ENCODE measurements at places on chromosomes 7 and 10.

- no peak for DNase-seq
Observed at GRCh38 chr7:141014125-141014523, 628 bp downstream of the MRPS33 start.

GRCh38 chr7:159012353-159013069 lies 132.2 kb downstream of the VIPR2 start:
- DNase-seq, result no peak

DNA sequence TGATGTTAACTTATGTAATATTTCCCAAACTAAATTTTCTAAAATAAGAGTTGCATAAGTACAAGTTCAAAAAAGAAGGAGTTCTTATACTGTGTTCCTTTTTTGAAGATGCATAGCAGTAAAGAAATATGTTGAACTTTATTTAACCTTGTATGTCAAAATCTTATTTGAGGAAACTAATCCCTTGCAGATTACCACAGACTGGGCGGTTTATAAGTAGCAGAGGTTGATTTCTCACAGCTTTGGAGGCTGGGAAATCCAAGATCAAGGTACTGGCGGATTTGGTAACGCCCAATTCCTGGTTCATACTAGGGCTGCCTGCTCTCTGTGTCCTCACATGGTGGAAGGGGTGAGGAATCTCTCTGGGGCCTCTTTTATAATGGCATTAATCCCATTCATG lies 68.5 kb downstream of the GNAT3 start:
- DNase-seq, result no peak

DNA sequence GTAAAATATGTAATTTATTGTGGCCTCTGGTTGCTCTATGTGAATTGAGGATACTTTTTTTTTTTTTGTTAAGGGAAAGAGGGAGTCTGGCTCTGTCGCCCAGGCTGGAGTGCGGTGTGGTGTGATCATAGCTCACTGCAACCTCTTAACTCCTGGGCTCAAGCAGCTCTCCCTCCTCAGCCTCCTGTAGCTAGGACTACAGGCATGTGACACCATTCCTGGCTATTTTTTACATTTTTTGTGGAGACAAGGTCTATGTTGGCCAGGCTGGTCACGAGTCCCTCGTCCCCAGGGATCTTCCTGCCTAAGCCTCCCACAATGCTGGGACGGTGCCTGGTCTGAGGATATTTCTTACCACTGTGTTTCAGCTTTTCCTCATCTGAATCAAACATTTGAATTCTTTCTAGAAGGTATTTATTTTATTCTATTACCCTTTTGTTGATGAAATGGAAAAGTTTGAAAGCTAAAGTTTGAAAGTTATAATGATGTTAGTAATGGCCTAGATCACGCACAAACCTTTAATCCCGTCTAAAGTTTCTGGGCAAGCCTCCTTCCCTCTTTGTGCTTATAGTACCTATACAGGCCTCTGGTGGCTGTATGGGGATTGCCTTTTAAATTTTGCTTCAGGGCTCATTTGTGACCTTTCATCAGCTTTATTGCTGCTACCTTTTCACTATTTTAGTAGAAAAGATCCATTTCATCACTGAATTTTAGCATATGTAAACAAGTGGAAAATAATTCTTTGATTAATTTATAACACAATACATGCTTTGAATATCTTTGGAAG lies 2.0 kb downstream of the IFRD1 start:
- DNase-seq, result peak; percentile 56

DNA sequence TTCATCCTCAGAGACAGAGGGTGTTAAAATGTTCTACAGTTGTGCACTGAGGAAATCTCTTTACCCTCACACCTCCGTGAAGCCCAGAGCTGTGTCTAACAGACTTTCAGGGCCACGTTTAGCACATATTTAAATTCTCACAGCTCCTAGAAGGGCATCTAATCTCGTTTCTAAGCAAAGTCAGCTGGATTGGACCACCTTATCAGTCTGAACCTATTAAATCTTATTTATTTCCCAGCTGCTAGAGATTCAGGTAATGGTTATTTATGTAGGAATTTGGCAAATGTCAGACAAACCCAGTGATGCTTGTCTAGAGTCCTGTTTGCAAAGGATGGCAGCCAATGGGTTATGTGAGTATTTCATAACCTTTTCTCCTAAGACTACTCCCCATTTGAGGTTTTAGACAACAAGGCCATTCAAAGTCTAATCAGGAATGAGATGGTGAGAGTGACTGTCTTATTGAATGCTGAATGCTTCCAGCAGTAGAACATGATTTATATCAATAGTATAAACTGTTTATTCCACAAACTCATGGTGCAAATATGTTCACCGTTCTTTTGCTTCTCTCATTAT lies 54.8 kb upstream of the EXOC4 start:
- no peak for DNase-seq

DNA sequence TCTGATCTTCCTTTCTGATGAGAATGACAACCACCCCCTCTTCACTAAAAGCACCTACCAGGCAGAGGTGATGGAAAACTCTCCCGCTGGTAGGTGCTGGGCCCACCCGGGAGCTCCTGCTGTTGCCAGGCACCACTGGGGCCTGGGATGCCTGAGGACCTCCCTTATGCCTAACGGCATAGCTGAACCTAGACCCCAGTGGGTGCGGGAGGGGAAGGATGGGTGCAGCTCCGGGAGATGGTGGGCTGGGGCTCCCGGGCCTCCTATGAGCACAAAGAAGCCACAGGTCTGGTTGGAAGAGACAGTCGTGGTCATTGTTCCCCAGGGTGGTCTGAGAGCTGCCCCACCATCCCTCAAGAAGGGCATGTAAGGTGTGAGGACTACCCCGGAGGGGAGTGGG lies 15.6 kb upstream of the VSIR start:
- no peak for DNase-seq

GRCh38 chr10:80609331-80609730 lies 71.6 kb downstream of the SH2D4B start:
- no peak for DNase-seq

GRCh38 chr10:97873569-97873968 lies 23.9 kb downstream of the GOLGA7B start:
- DNase-seq, result no peak

DNA sequence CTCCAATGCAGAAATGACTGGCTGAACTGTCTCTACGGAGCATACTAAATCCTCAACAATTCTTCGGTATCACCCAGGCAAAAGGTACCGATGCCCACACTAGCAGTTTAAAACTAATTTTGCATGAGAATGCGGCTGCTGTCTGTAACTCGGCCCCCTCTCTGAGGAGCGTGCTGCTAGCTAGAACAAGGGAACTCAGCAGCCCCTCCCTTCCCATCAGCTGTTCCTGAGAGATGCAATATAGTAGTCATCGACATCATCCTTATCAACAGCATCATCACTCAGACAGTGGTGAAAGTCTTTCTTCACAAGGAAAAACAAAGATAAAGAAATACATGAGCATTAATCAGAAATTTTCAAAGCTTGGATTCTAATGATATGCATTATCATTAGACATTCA lies 189.1 kb upstream of the FRMD4A start:
- DNase-seq, result no peak

DNA sequence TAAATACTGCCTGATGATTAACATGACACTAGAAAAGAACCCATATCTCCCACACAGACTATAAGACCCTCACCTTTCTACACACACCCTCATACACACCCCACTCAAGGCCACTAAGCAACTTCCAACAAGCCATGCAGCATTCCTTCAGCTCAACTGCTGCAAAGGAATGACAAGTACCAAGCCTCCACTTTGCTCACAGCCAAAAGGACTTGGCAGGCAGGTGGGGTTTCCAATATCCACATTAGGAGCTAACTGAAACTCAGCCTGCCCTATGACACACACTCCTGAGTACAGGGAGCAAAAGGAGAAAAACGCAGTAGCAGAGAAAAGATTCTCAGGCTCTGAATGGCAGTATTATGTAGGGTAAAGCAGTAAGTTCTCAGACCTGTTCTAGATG lies 13.4 kb downstream of the USP54 start:
- DNase-seq, result peak; percentile 5

- DNase-seq, result no peak
Observed at GRCh38 chr10:63644418-63645142, 123.4 kb downstream of the REEP3 start.

DNA sequence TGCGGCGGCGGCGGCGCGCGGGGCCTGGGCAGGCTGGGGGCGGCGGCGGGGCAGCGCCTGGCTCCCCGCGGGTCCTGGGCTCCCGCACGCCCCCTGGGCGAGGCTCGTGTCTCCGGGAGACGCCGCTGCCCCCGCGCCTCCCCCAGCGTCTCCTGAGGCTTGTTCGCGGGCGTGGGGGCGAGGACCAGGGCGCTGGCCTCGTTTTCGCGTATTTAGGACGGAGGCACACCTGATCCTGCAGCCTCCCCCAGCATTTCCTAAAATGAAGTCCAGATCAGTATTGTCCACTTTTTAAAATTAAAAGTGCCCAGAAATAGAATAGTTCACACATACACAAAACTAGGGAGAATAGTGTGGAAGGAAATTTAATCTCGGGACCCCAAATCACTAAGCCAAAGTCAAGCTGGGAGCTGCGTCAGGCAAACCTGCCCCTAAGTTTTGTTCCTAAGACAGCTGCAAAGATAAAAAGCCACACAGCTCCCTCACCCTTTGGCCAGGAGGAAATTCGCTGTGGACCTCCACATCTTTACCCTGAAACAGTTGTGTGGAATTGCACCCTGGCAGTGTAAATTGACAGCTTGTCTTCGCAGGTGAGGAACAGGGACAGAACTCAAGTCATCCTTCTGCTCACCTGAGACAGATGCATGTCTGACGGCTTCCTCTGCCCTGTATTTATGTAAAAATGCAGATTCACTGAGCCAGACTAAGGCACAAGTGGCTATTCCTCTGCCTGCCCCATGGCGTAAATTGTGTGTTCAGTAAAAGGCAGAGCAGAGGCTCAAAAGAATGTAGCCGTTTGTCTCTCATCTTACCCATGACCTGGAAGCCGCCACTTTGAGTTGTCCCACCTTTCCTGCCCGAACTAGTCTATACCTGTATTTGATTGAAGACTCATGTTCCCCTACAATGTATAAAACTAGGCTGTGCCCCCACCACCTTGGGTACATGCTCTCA lies 740 bp downstream of the GALNT11 start:
- DNase-seq, result no peak

All from neural progenitor cell (in vitro differentiated cells).